Stimulated activated CD4-positive, alpha-beta T cell treated with anti-CD3 and anti-CD28 coated beads, Interleukin-1b, Interleukin-23, amount 100 ng/mL, for 1 hour (primary cell): ENCODE measurements at places on chromosomes 13 and 19.

DNA sequence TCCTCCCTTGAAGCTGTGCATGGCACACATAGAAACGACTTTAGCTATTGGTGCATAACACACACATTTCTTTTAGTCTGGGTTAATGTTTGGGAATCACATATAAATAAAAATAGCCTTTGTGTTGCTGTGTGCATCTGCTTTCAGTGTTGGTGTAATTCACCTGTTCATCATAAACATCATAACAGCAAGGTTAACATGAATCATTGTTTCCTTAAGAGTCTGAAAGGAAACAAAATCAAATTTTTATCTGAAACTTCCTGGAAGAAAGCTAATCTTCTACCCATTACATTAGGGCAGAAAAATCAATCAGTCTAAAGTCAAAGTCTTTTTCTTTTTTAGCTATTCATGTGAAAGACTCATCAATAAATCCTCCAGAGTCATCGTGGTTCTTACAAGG lies 35.0 kb upstream of the TNFSF11 start:
- DNase-seq, result no peak

GRCh38 chr19:50312967-50313811 lies 16.0 kb downstream of the KCNC3 start:
- DNase-seq, result no peak

DNA sequence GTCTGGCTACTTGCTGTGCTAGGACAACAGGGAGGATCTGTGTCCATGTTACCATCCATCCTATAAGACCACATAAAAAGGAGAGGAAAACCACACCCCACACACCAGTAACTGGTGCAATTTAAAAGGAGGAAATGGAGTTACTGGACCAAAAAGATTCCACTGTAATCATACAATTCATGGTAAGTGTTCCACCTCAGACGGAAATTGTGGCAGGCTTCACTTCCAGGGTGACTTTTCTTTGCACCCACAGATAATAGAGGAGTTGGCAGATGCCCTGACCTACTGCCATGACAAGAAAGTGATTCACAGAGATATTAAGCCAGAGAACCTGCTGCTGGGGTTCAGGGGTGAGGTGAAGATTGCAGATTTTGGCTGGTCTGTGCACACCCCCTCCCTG lies 2.4 kb downstream of the AURKC start:
- DNase-seq, result no peak

- no peak for DNase-seq
Measured at GRCh38 chr13:44437356-44438233, 64.0 kb downstream of the SERP2 start.

- no peak for DNase-seq
Measured at GRCh38 chr13:111976474-111977178, 90.3 kb upstream of the SOX1 start.

DNA sequence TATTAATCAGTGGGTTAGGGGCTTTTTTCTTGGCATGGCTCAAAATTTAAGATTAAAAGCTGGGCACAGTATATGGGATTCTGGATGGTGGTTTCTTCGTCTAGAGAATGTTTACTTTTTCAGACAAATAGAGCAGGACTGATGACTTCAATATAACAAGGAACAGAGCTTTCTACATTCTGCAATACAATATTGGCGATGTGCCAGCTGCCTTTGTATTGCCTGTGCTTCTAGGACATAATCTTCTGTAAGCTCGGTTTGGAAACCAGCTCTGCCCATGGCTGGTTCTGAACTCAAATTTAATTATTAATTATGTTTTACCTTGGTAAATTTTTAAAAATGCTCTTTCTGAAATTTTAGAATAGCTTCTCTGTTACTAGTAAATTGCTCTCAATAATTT lies 139.1 kb upstream of the TRPC4 start:
- no peak for DNase-seq

DNA sequence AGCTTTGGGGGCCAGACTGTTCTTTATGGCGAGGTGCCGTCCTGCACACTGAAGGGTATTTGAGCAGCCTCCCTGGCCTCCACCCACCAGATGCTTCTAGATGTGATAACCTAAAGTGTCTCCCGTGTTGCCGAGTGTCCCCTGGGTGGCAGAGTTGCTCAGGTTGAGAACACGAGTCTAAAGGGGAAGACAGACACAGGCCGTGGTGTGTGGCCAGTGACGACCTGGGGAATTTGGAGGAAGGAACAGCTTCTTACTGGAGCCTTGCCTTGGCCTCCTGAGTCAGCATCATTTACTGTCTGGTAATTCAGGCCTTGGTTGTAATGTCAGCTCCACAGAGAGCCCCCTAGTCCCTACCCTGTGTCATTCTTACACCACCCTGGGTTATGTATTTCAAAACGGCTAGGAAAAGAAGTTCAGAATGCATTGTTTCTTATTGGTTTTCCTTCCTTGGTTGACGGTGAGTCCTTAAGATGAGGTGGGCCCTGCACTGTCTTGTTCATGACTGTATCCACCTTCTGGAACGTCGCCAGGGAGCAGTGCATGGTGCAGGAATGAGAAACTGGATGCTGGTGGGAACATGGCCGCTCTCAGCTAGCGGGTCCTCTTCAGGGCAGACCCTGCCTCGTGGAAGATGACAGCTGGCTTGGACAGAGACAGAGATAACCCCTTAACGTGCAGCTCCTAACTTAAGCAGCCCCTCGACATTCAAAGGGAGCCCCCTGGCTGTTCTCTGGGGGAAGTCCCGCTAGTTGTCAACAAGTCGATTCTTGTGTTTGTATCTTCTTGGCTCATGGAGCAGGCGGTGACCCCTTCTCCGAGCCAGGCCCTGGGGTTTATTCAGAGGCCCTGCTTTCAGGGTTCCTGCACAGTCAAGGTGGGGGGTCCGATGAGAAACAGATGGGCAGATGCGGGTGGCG lies 7.2 kb downstream of the SIN3B start:
- DNase-seq, result no peak

GRCh38 chr19:15028490-15028889 lies 20.8 kb upstream of the CASP14 start:
- no peak for DNase-seq

DNA sequence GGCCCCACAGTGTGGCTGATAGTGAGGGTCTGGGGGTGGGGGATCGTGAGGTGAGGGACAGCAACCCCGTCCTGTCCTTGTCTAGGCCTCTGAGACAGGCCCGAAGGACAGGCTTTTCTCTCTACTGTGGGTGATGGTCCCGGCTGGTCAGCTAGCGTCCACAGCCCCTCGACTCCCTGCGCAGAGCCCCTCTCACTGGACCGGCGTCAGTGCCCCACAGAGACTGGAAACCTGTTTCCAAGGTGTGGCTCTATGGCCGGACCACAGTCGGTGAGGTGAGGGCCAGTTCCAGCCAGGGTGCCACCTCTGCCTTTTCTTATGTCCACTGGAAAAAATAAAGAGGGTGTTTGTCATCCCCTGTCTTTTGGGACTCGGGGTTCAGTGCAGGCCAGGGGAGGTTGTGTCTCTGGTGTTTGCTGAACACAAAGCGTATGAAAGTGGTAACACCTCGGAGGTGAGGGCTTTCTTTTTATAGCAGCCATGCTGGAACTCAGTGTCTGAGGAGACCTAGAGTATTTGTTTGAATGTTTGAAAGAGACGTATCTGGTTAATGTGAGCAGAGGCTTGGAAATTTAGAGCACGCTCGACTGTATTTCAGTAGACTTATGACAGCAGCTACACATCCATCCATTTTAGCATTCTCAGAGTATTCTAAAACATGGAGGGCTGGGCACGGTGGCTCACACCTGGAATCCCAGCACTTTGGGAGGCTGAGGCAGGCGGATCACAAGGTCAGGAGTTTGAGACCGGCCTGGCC lies 22.8 kb downstream of the ATP11A start:
- no peak for DNase-seq

DNA sequence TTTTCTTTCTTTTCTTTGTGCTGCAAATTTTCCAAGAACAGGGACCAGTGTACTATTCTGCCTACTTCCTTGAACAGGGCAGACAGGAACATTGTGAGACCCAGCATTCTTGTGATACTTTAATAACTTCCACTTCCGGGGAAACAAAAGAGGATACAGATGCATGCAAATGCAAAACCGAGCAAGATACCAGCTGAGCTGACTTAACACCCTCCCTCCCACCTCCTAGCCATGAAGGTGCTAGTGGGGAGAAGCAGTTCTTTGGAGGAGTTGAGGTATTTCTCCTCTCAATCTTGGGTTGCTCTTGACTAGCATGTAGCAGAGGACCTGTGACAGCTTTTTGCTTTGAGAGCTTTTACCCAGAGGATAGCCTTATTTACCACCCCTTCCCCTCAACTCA lies 111.2 kb downstream of the KLF5 start:
- no peak for DNase-seq
